ENCODE measurements at places on chromosomes 7 and 10. TPM values are rescaled to one million over a fixed set of nuclear protein-coding genes. Genes with fewer than 3 reads are reported as not detected.

ZPBP gene
- 0.42 TPM for total RNA-seq

RNF32 gene
- total RNA-seq, result 0.57 TPM

STK32C gene
- total RNA-seq, result 16.3 TPM

NPY4R2 gene
- not detected for total RNA-seq

OR2A12 gene
- total RNA-seq, result not detected

ARHGAP22 gene
- total RNA-seq, result not detected

CRPPA gene
- 1.5 TPM for total RNA-seq

REPIN1 gene
- total RNA-seq, result 59.5 TPM

CALML5 gene
- not detected for total RNA-seq

ZNF746 gene
- 18.3 TPM for total RNA-seq

HTRA1 gene
- total RNA-seq, result not detected

ATP6V1F gene
- total RNA-seq, result 152 TPM

HOXA5 gene
- total RNA-seq, result not detected

All from activated CD8-positive, alpha-beta memory T cell treated with anti-CD3 and anti-CD28 coated beads for 36 hours (primary cell).